Activated CD4-positive, alpha-beta T cell treated with anti-CD3 and anti-CD28 coated beads, Interleukin-2, amount 10 ng/mL, durations not matched to agents 24 days and 14 days (primary cell): ENCODE measurements at places on chromosomes 5 and 9. TPM values are rescaled to one million over a fixed set of nuclear protein-coding genes. Genes with fewer than 3 reads are reported as not detected.
A peak's percentile ranks its signal among the peaks of the same experiment; 100 is the strongest.

GRCh38 chr5:80282054-80282453 is 26.2 kb upstream of the SERINC5 start:
- H3K36me3 ChIP-seq = no peaks in the 10 kb centered on the region
- no peak for DNase-seq
- H3K4me3 ChIP-seq = no peak overlapping the region

DNA sequence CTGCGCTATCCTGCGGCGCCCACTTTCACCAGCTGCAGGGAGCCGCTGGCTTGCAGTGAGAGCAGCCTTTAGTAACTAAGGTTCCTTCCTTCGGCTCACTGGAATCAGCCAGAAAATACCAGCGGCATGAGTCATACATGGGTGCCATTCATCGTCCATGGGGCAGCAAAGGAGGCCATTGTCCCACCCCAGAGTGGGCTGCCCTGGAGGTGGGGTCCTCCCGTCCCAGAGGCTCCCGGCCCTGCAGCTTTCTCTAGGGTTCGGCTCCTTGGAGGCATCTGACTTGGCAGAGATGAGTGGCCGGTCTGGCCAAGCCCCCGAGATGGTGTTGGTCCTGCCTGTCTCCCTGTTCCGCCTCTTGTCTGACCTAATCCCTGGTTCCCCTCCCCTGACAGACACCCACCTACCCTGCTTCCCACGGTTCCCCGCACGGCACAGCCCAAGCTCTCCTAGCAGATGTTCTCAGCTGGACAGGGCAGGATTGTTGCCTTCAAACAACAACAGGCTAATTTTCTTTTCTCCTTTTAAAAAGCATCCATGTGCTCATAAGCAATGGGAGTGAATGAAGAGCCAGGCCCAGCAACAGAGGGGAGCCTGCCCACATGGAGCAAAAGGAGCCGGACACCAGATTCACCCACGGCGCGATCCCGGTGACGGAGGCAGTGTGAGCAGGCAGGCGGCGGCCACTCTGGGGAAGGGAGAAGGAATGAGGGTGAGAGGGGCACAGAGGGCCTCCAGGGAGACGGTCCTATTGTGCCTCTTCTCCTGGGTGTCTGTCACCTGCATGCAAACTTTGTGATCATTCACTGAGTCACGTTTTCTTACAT is 97.0 kb upstream of the COL5A1 start:
- no peaks in the 10 kb centered on the region for H3K4me1 ChIP-seq
- H3K4me3 ChIP-seq = no peak overlapping the region
- no peak for DNase-seq
- no peak overlapping the region for H3K27ac ChIP-seq
- H3K36me3 ChIP-seq = no peaks in the 10 kb centered on the region

- peak overlapping the region; percentile 57 for H3K4me3 ChIP-seq
- peaks cover 60% of the 10 kb centered on the region for H3K4me1 ChIP-seq
- H3K36me3 ChIP-seq = peaks cover 4% of the 10 kb centered on the region
- H3K27me3 ChIP-seq = no peaks in the 10 kb centered on the region
These were observed 516.6 kb downstream of the RAB3C start for GRCh38 chr5:59099270-59099994.

- no peak for DNase-seq
- H3K27me3 ChIP-seq = no peaks in the 10 kb centered on the region
- H3K27ac ChIP-seq = no peak overlapping the region
- no peak overlapping the region for H3K4me3 ChIP-seq
- peaks cover 2% of the 10 kb centered on the region for H3K4me1 ChIP-seq
These were observed 37.9 kb downstream of the UBTD2 start for GRCh38 chr5:172245703-172246125.

- DNase-seq = no peak
- peaks cover 2% of the 10 kb centered on the region for H3K27me3 ChIP-seq
- H3K27ac ChIP-seq = no peak overlapping the region
- H3K4me3 ChIP-seq = no peak overlapping the region
- H3K4me1 ChIP-seq = no peaks in the 10 kb centered on the region
- H3K36me3 ChIP-seq = no peaks in the 10 kb centered on the region
These were observed 78.6 kb upstream of the NEURL1B start for GRCh38 chr5:172562443-172562842.

DNA sequence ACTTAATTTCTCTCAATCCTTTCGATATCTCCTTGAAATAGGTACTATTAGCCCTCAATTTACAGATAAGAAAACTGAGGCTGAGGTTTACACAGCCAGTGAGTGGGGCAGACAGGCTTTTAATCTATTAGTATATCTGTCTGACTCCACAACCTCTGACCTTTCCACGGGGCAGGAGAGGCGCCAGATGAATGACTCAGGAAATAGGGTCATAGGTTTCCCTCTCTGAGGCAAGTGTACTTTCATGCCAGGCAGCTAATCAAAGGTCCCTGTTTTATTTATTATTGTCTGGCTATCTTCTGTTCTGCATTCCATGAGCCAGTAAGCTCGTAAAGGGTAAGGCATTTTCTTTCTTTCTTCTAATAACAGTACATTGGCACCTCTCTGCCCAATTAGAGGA is 79.6 kb upstream of the KLF4 start:
- H3K27ac ChIP-seq = no peak overlapping the region
- H3K4me3 ChIP-seq = no peak overlapping the region
- no peak for DNase-seq
- H3K27me3 ChIP-seq = no peaks in the 10 kb centered on the region
- H3K36me3 ChIP-seq = no peaks in the 10 kb centered on the region

- no peaks in the 10 kb centered on the region for H3K36me3 ChIP-seq
- no peak overlapping the region for H3K27ac ChIP-seq
- no peak for DNase-seq
- peaks cover 12% of the 10 kb centered on the region for H3K27me3 ChIP-seq
These were observed 190.3 kb downstream of the SYK start for GRCh38 chr9:90991953-90992352.

DNA sequence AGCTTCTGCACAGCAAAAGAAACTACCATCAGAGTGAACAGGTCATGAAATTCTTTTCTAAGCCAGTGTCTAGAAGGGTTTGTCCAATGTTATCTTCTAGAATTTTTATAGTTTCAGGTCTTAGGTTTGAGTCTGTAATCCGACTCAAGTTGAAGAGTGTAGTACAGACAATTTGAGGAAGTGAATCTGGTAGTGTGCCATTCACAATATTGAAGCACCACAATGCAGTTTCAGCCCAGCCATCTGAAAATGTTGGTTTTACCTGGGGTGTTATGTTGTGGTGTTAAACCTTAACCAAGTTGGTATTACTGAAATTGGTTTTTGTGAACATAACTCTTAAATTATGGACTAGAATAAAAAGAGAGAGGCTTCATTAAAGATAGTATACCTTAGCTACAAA is 77.2 kb downstream of the ADAMTS16 start:
- DNase-seq = no peak
- no peaks in the 10 kb centered on the region for H3K36me3 ChIP-seq
- H3K27me3 ChIP-seq = no peaks in the 10 kb centered on the region
- no peaks in the 10 kb centered on the region for H3K4me1 ChIP-seq
- H3K4me3 ChIP-seq = no peak overlapping the region

- no peaks in the 10 kb centered on the region for H3K4me1 ChIP-seq
- no peak overlapping the region for H3K4me3 ChIP-seq
- peaks cover 12% of the 10 kb centered on the region for H3K27me3 ChIP-seq
- H3K27ac ChIP-seq = no peak overlapping the region
These were observed 92.6 kb downstream of the SH3TC2 start for GRCh38 chr5:148970228-148970627.

DNA sequence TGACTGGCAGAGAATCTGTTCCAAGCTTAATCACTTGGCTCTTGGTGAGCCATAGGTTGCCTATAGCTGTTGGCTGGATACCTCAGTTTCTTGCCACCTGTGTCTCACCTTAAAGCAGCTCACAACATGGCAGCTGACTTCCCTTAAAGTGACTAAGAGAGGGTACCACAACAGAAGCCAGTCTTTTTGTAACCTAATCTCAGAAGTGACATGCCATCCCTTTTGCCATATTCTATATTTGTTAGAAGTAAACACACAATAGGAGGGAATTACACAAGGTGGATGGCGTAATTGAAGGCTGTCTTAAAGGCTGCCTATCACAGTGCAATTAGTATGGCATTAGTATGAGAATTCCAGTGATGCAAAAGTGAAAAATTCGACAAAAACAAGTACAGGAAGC is 28.1 kb downstream of the NIPBL start:
- H3K27ac ChIP-seq = no peak overlapping the region
- no peaks in the 10 kb centered on the region for H3K27me3 ChIP-seq
- peaks cover 11% of the 10 kb centered on the region for H3K36me3 ChIP-seq
- H3K4me1 ChIP-seq = peaks cover 16% of the 10 kb centered on the region
- no peak for DNase-seq
- H3K4me3 ChIP-seq = no peak overlapping the region

DNA sequence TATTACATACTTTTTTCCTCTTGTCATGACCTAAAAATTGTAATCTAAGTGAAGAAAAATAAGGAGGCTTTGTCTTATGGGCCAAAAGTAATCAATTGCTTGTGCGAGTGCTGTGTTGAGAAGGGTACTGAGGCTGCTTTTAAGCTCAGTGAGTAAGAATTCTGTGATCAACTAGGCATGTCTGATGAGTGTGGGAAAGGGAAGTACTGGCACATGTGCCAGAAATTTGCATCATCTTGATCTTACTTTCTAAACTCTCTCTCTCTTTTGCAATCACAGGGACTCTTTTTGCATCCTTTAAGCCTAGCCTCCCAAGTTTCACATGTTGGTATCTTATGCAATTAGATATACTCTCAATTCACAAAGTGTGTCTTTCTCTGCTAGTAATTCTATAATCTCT is 329.9 kb downstream of the KIF4B start:
- no peak overlapping the region for H3K4me3 ChIP-seq
- H3K27me3 ChIP-seq = no peaks in the 10 kb centered on the region
- H3K36me3 ChIP-seq = no peaks in the 10 kb centered on the region
- no peak overlapping the region for H3K27ac ChIP-seq

DNA sequence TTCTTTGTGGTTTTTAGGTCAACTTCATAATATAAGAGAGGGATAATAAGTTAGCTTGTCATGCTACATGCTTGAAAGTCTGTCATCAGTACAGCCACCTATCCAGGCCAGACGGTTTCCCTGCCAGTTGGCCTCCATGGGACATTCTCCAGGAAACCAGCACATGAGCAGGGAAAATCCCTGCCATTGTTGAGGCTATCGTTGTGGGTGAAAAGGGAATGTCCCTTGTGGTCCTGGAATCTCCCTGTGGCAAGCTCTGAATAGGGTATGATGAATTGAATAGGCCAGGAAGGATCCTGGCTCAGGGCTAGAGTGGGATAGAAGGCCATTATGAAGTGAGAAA is 12.3 kb downstream of the F2RL1 start:
- peaks cover 2% of the 10 kb centered on the region for H3K27me3 ChIP-seq
- no peaks in the 10 kb centered on the region for H3K36me3 ChIP-seq
- peaks cover 4% of the 10 kb centered on the region for H3K4me1 ChIP-seq

GRCh38 chr5:54719384-54720283 is 202.1 kb downstream of the SNX18 start:
- DNase-seq = no peak
- peaks cover 13% of the 10 kb centered on the region for H3K36me3 ChIP-seq
- H3K4me3 ChIP-seq = no peak overlapping the region

- no peak overlapping the region for H3K27ac ChIP-seq
- no peaks in the 10 kb centered on the region for H3K4me1 ChIP-seq
- no peak overlapping the region for H3K4me3 ChIP-seq
- H3K27me3 ChIP-seq = peaks cover 2% of the 10 kb centered on the region
- no peaks in the 10 kb centered on the region for H3K36me3 ChIP-seq
These were observed 202.3 kb upstream of the SGCD start for GRCh38 chr5:156124708-156125107.

DNA sequence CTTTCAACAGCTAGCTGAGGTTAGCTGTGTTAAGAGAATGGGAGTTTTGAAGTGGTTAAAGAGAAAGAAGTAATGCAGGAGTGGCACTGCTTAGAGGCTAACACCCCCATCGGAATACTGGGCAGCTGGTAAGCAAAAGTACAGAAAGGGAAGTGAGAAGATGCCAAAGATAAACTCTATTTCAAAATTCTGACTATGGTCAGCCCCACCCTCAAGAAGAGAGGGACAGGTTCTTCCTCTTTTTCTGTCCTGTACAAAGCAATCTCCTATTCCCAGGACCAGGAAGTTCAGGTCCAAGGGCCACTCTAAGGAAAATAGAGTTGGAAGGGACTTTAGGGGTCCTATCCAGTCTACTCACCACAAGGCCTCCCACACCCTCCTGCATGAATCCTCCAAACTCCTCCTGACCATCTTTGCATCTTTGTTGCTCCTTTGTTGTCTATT is 45.9 kb upstream of the JAK2 start:
- peaks cover 67% of the 10 kb centered on the region for H3K4me1 ChIP-seq
- H3K27me3 ChIP-seq = no peaks in the 10 kb centered on the region
- H3K36me3 ChIP-seq = peaks cover 2% of the 10 kb centered on the region

- no peaks in the 10 kb centered on the region for H3K27me3 ChIP-seq
- H3K27ac ChIP-seq = peak overlapping the region; percentile 85
- peaks cover 61% of the 10 kb centered on the region for H3K36me3 ChIP-seq
- H3K4me1 ChIP-seq = peaks cover 37% of the 10 kb centered on the region
These were observed 54.7 kb upstream of the SUSD3 start for GRCh38 chr9:93003552-93004407.

DNA sequence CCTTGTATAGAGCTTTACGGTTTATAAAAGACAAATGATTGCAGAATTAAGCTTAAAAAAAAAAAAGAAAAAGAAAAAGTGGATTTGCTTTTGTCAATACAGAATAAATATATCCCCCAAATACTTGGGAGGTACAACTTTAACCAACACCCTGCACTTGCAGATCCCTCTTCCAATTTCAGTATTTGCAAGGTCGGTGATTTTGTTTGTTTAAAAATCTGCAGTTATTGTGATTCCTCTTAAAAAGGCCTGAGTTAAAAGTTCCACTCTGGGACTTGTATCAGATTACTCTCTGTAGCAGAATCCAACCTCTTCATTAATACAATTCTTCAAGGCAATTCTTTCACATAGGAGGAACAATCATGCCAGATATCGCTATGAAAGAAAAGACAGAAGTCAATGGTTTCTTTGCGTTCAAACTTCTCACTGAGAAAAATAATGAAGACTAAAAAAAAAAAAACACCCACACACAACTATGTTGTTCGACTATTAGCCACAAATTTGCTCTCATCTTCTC is 400.9 kb downstream of the EBF1 start:
- H3K4me1 ChIP-seq = peaks cover 2% of the 10 kb centered on the region
- H3K27ac ChIP-seq = no peak overlapping the region
- H3K4me3 ChIP-seq = no peak overlapping the region

- peaks cover 46% of the 10 kb centered on the region for H3K27me3 ChIP-seq
- no peak within 1 kb of the TSS for H3K27ac ChIP-seq
- peak; percentile 74 for DNase-seq
- no peaks in the 10 kb centered on the region for H3K36me3 ChIP-seq
These were observed at the start of gene PPP2R2B for GRCh38 chr5:146878476-146879172. TSS of gene PPP2R2B (minus strand) at chr5:146878757.

DNA sequence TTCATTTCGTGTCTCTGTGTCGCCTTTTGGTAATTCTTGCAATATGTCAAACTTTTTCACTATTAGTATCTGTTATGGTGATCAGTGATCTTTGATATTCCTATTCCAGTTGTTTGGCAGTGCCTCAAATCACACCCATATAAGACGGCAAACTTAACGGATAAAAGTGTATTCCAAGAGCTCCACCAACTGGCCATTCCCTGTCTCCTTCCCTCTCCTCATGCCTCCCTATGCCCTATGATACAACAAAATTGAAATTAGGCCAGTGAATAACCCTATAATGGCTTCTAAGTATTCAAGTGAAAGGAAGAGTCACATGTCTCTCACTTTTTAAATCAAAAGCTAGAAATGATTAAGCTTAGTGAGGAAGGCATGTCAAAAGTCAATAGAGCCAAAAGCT is 74.8 kb downstream of the CDK5RAP2 start:
- no peaks in the 10 kb centered on the region for H3K4me1 ChIP-seq
- H3K27ac ChIP-seq = no peak overlapping the region
- DNase-seq = no peak
- H3K4me3 ChIP-seq = no peak overlapping the region

The LCN1 gene
- not detected in 2 replicates for total RNA-seq

The FBLL1 gene
- total RNA-seq = not detected in 2 replicates

The GNPDA1 gene
- 108 and 114 TPM in 2 replicates for total RNA-seq

The DCTN4 gene
- total RNA-seq = 43.9 and 44.8 TPM in 2 replicates

The PCA3 gene
- total RNA-seq = not detected in 2 replicates

The SLC45A2 gene
- not detected in 2 replicates for total RNA-seq

The FANCC gene
- total RNA-seq = 16.7 and 18.0 TPM in 2 replicates

The MOCS2 gene
- 16.5 and 18.4 TPM in 2 replicates for total RNA-seq

The PCDHB1 gene
- total RNA-seq = not detected in 2 replicates

The TMEFF1 gene
- total RNA-seq = 0.16 TPM in 1 of 2 replicates, not detected in the other
